Activated CD4-positive, alpha-beta T cell treated with anti-CD3 and anti-CD28 coated beads, Interleukin-2, amount 50 U/mL, for 48 hours (primary cell): ENCODE measurements at places on chromosomes 12 and 14.

GRCh38 chr12:132388379-132389015 is 59.1 kb upstream of the GALNT9 start:
- no peak for DNase-seq

- no peak for DNase-seq
These were observed 56.8 kb downstream of the SEL1L start for GRCh38 chr14:81476816-81477215.

- no peak for DNase-seq
These were observed 26.6 kb downstream of the PPFIBP1 start for GRCh38 chr12:27550653-27550975.

DNA sequence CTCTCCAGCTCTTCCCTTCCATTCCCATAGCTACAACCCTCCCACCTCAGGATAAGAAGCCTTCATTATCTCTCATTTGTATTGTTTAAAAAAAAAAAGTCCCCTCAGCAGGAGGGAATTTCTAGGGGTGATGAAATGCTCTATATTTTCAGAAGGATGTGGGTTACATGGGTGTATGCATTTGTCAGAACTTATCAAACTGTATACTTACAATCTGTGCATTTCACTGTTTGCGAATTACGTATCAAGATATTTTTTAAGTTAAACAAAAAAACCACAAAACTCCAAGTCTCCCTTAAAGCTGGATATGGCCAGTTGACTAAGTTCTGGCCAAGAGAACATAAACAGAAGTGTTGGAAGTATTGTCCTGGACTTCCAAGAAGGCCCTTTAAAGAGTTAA is 2.0 kb upstream of the FKBP11 start:
- no peak for DNase-seq

DNA sequence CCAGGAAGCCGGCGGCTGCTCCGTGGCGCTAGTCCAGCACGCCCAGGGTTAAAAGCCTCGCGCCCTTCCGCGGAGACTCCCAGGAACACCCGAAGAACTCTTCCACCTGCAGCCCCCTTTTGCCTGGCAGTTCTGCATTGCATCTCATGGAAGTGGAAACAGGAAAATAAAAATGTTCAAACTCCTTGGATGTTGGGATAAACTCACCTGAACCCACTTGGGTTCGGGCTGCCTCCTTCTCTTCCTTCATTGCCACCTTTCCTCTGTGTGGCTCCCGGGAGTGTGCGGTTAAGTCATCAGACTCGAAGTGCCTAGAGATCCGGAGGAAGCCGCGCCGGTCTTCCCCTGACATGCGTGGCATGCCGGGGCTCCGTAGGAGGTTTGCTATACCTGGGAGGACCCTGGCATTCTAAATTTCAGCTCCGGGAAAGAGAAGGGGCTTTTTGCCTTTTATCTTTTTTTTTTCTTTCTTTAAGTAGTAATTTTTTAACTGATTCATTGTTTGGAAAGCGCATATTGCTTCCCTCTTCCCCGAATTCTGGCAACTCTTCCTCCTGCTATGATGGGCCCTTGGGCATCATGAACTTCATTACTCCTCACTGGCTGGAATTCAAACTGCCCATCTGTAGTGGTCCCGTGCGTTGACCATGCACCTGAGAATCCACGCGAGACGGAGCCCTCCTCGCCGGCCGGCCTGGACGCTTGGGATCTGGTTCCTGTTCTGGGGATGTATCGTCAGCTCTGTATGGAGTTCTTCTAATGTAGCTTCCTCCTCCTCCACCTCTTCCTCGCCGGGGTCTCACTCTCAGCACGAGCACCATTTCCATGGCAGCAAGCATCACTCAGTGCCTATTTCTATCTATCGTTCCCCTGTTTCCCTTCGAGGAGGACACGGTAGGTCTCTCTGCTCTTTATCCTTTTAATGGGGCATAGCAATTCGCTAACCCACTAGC is 931.4 kb downstream of the DIO2 start:
- DNase-seq, result no peak
